Smooth muscle cell of the brain vasculature (primary cell): ENCODE measurements at places on chromosomes 6 and 20.

DNA sequence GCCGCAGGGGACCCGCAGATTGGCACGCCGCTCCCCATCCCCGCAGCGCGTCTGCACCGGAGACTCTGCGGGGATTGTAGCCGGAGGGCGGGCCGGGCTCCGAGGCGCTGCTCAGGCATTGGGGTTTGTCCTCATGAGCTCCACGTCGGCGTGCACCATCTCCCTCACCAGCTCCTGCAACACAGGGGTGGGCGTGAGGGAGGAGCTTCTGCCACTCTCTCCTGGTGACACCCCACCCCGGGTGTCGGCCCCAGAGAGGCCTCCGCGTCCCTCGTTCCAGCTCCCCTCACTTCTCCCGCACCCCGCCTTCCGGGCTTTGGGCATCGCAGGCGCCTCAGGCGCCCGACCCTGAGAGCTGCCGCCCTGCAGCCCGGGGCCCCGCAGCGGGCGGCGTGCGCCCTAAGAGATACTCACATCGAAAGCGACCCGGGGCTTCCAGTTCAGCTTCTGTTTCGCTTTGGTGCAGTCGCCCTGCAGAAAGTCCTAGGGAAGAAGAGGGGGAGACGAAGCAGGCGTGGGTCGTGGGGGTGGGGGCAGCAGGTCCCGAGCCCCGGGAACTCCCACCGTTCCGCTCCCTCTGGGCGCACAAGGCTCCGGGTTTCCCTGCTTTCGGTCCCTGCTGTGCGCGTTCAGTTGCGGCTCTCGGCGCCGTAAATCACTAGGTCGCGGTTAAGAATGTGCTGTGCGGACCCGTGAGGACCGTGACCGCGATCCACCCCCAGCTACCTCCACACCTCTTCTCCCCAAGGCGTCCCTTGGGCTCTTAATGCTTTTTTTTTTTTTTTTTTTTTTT, 14.5 kb downstream of the FOXC1 start:
- DNase-seq: no peak

- no peak for DNase-seq
These were observed 6.9 kb upstream of the RNF144B start for GRCh38 chr6:18380158-18380836.

DNA sequence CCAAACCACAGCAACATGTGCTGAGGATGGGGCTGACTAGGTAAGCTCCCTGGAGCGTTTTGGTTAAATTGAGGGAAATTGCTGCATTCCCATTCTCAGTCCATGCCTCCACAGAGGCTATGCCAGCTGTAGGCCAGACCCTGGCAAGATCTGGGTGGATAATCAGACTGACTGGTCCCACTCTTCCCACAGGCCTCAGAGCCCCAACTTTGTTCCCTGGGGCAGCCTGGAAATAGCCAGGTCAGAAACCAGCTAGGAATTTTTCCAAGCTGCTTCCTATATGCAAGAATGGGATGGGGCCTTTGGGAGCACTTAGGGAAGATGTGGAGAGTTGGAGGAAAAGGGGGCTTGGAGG, 1.5 kb upstream of the VEGFA start:
- DNase-seq: no peak

- no peak for DNase-seq
These were observed 303.4 kb downstream of the PLCB1 start for GRCh38 chr20:8435285-8436035.

GRCh38 chr6:132016396-132016795, 65.2 kb upstream of the CCN2 start:
- DNase-seq: no peak

GRCh38 chr6:31907158-31907813, 5.4 kb upstream of the ZBTB12 start:
- no peak for DNase-seq

GRCh38 chr6:12232339-12232738, 57.8 kb upstream of the EDN1 start:
- DNase-seq: no peak
